ENCODE measurements at places on chromosomes 16 and 17.

- DNase-seq = no peak
These were observed 1.6 kb upstream of the GPR139 start for GRCh38 chr16:20075243-20075642.

DNA sequence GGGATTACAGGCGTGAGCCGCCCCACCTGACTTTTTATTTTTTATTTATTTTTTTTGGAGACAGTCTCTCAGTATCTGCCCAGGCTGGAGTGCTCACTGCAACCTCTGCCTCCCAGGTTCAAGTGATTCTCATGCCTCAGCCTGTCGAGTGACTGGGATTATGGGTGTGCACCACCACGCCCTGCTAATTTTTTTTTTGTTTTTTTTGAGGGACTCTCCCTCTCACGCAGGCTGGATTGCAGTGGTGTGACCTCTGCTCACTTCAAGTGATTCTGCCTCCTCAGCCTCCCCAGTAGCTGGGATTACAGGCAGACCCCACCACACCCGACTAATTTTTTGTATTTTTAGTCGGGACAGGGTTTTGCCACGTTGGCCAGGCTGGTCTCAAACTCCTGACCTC lies 7.7 kb downstream of the ZNF207 start:
- DNase-seq = no peak

GRCh38 chr16:10265770-10266615 lies 83.8 kb upstream of the GRIN2A start:
- no peak for DNase-seq

GRCh38 chr16:11562411-11562810 lies 24.3 kb downstream of the LITAF start:
- no peak for DNase-seq

DNA sequence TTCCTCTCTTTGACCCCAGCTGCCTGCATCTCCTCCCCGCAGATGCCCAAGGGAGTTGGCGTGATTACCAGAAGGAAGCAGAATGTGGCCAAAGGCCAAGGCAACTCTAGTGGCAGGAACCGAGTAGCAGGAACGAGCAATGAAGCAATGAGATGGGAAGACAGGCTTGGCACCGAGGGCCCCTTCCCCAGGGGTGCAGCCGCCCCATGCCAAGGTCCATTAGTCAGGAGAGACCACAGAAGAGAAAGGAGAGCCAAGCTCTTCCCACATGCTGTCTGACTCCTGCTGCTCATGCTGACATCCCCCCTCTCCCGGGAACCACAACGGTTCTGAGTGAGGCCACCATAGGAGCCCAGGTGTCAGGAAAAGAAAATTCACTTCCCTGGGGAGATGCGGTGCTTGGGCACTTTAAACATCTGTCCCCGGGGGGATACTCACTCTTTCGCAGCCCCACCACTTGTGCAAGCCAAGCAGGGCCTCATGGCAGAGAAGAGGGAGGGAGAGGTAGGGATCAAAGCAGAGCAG lies 67.4 kb downstream of the MYO18A start:
- no peak for DNase-seq

DNA sequence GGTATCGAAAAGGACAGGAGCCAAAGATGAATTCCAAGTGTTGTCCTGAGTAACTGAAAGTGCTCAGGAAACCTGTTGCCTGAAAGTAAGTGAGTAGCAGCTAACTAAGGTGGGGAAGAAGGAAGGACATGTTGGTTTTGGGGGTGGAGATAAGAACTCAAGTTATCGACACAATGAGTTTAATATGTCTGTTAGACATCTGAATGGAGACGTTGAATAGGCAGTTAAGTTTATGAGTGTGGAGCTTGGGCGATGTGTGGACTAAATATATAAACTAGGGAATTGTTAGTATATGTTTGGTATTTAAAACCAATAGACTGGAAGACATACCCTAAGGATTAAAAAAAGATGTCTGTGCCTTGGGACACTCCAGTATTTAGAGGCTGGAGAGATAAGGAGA lies 82.7 kb upstream of the ASIC2 start:
- no peak for DNase-seq

DNA sequence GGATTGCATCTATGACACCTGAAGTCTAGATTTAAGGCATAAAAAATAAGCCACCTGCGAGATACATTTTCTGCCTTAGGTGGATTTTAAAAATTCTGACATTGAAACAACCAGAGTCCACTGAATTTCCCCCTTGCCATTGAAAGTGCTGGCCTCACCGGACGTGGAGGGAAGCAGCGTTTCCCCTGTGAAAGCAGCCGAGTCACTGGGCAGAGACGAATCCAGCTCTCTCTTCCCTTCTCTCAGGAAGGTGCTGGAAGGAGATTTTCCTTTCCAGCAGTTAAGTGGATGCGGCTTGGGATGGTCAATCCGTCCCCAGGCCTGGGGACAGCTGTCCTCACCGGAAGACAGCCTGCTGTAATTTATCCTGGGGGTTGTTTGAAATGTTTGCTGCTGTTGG lies 270.9 kb upstream of the FOXF1 start:
- no peak for DNase-seq

DNA sequence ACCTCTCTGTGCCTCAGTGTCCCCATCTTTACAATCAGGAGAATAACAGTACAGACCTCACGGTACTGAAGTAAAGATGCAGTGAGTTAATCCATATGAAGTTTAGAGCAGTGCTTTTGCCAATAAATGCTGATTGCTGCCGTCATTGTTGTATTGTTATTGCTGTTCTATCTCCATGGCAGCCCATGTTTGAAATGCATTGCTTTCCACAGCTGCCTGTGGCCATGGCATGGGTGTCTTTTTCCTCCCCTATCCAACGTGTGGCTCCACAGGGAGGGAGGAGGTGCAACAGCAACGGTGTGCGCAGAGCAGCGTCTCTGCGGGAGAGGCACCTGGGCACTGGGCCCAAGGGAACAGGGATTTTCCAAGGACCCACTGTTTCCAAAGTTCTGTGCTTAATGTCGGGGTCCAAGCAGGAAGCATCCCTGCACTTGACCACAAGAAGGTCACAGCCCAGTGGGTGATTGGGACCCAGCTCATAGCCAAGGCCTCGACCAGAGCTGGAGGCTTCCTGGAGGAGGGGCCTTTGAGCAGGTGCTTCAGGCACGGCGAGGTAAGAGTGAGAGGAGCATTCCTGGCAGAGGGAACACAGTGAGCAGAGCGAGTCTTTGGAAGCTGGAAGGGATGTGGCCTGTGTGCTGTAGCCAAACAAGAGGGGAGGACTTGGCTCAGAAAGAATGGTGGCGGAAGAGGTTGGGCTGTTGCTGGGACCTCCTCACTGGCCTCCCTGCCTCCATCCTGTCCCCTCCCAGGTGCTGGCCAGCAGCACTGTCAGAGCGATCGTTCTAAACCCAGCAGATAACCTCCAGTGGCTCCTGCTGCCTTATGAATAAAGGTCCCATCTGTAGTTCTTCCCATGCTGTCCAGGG lies 3.9 kb downstream of the RAI1 start:
- DNase-seq = no peak

DNA sequence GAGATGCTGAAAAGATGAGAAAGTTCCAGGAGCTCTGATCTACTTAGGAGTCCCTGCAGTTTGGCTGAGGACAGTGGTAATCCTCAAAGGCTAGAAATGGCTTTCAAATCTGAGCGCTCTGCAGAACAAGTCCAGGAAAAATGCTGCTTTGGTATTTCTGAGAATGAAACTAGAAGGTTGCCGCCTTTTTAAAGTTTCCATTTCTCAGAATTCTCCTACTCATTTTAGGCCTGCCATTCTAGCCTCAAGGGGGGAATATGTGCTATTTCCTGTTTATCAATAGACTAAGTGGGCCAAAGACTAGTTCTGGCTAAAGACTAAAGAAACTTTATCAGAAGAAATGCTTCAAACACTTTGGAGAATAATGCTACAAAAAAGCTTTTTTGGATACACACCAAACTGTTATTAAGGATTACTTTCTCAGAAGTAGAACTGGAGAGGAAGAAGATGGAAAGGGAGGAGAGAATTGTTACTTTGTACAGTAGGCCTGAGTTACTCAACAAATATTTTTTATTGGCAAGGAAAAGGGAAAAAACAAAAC lies at the start of gene SLFN12L:
SLFN12L (minus strand) TSS at position 78 of the 541 bp plus-strand sequence. CDS start 15,314 bp downstream, outside the sequence.
- no peak for DNase-seq

DNA sequence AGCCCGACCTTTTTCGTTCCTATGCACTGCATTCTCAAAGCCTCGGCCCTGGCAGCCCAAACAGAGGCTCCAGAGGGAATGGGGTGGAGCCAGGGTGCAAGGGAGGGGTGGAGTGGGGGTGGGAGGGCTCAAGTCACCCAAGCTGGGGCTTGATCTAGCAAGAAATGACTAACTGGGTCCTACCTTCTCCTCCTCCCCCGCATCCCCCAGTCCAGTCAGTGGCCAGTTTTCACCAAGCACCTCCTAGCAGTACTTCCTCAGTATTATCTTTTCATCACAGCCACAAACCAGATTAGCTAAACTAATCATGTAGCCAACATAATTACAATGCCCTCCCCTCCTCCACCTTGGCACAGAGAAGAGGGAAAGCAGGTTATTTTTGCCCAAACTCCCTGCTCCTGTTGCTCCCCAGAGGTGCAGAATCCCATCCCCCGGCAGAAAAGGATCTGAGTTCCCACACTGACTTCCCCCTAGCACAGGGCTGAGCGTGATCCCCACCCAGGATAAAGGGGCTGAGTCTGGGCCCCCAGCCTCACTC lies 2.2 kb downstream of the JUP start:
- DNase-seq = no peak

- DNase-seq = no peak
These were observed 7.7 kb downstream of the GINS3 start for GRCh38 chr16:58399718-58400633.

- no peak for DNase-seq
These were observed 160.8 kb downstream of the ANKFN1 start for GRCh38 chr17:56314026-56314425.

DNA sequence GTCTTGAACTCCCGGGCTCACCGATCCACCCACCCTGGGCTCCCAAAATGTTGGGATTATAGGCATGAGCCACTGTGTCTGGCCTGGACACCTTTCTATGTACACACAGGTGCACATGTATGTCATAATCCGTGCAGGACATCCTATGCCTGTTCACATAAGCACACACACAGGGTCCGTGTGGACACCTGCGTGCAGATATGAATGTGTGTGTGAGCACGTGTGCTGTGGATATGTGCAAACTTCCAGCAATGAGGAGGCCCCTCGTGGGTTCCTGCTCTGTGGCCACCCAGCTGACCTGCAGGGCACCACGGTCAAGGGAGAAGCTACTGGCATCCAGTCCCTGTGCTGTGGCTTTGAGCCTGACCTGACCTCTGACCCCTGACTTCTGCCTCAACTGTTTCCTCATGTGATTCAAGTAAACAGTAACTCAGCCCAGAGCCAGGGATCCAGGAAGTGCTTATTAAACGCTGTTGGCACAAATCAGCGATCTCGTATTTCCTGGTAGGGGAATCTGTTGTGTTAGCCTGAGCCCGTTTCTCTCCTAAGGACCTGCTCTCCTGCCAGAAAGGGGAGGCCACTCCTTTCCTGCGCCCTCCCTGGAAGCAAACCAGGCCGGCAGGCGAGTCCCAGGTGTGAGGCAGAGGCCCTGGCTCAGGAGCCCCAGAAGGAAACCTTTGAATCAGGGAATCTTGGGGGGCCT lies 6.5 kb downstream of the CPNE7 start:
- DNase-seq = no peak

DNA sequence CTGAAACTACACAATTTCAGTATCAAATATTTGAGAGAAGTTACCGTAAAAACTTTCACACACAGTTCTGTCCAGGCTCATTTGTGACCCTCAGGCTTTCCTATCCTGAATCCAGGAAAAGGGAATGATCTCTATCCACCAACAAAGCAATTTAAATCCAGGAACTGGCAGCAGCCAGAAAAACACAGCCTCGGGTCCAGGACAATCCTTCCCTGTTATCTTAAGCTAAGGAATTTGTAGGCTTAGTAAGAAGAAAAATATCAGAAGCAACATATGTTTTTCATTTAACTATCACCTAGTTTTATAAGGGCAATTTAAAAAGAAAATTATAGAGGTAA lies 47.1 kb downstream of the TEX2 start:
- DNase-seq = no peak

- no peak for DNase-seq
These were observed at the start of gene MMP15 for GRCh38 chr16:58025351-58026138. Gene MMP15, plus strand, starts transcription at chr16:58025754. Its CDS starts 597 bp downstream, at chr16:58026351.

- DNase-seq = no peak
These were observed 197.8 kb upstream of the CHMP6 start for GRCh38 chr17:80793851-80794267.

DNA sequence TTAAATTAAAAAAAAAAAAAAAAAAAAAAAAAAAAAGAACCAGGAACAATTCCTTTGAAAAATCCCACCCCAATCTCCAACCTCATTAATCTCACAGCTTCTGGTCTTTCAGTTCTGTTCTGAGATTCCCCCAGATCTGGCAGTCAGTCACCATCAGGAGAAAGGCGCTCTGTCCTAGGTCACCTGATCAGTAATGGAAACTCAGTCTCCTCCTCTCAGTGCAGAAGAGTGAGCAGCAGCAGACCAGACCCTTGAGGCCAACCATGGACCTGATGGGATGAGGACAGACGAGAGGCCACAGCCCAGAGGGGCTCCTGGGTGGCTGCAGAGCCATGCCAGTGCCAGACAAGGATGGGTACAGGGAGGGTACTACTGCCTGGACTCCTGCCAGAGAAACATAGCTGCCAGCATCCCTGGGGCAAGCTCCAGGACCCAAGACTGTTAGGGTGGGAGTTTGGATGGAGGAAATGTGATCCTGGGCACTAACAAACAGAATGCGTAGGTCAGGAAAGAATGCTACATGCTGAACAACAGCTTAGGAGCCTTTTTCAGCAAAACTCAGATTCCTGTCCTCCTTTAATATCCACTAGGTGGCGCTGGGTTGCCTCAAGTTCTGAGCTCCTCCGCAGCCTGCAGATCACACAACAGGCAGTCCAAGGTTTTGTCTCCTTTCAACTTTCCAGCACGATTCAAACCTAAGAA lies 28.7 kb downstream of the MPG start:
- DNase-seq = no peak

Data from cerebellar nuclear complex (tissue), 1 donor.